Midbrain (tissue), 1 donor: ENCODE measurements at places on chromosomes 3 and 15.

DNA sequence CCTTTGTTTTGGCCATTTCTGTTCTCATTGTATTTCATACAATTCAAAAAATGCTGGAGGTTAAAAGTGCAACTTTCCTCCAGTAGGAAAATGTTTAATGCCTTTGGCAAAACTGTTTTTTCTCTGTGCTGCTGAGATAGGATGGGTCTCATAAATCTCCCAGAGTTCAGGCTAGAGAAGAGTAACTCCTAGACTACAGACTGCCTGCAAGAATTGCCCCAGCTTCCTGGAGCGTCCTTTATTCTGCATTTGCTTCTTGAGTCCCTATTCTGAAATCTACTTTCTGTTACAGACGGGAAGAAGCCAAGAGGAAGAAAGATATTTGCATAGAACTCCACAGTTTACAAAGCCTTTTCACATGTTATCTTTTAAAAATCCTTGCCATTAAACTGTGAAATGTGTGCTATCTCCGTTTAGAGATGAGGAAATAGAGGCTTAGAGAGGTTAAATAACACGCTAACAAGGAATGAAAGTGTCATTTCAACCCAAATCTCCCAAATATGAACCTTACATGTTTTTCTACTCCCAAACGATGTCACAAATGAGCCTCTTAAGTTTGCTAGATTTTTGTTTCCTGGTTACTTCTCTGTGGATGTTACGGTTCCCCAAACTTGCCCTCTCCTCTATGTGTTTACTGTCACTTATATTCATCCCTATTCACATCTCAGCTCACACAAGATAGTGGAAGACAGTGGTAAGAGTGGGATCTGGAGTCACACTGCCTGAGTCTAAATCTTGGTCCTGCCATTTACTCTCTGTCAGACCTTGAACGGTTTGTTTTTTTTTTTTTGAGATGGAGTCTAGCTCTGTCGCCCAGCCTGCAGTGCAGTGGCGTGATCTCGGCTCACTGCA is 17.4 kb downstream of the NANOGP8 start:
- no peak for DNase-seq

DNA sequence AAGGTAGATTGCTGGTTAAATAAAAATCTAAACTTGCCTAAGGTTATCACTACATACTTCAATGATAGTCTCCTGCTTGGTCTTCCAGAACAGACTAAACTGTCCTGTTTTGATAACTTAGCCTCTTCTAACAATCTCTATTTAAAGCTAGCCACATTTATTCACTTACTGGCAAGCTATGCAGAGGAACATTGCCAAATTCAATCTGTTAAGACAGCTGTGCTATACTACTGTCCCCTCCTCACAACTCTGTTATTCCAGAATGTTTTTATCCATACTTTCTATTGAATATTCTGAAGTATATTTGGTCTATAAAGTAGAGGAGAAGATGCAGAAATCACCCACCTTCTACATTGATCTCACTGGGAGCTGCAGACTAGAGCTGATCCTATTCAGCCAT is 594.0 kb upstream of the CCDC54 start:
- no peak for DNase-seq

DNA sequence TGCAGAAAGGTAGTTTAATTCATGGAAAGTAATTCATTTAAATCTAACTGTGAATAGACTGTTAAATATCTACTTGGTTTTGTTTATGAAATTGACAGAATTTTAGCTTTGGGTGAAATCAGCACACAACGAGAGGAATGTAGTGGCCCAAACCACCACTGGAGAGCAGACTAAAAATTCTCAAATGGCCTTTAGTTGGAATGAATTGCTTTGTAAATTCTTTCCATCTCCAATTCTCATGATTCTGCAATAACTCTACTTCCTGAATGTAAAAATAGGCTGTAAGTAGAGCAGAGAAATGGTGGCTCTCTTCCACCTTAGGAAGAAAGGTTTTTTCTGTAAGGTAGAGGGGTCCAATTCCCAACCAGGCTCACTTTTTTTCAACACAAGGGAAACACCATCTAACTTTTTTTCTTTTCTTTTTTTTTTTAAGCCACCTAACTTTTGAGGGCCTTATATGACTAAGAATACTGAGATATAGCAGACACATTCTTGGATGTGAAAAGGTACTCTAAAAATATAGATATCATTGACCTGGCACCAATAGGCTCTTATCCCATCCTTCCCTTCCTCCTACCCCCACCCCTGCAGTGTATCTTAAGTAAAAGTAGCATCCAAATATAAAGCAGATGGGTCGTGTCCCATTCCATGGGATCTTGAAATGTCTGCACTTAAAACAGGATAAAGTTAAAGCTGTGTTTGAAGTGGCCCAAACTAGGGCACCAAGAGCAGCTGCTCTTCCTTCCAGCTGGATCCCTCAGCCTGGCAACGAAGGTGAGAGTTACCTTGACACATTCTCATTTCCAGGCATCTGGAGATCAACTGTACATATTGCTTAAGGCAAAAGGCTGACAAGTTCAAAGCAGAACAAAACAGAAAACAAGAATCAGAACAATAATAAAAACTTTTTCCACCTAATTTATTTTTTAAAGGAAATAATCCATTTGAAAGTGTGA is 194.1 kb downstream of the TPRG1 start:
- DNase-seq: no peak

GRCh38 chr3:5202222-5202621 is 14.7 kb downstream of the EDEM1 start:
- DNase-seq: no peak

GRCh38 chr15:36798794-36799193 is 219.4 kb downstream of the CDIN1 start:
- DNase-seq: no peak

GRCh38 chr3:117914540-117915100 is 1120.0 kb downstream of the IGSF11 start:
- no peak for DNase-seq

DNA sequence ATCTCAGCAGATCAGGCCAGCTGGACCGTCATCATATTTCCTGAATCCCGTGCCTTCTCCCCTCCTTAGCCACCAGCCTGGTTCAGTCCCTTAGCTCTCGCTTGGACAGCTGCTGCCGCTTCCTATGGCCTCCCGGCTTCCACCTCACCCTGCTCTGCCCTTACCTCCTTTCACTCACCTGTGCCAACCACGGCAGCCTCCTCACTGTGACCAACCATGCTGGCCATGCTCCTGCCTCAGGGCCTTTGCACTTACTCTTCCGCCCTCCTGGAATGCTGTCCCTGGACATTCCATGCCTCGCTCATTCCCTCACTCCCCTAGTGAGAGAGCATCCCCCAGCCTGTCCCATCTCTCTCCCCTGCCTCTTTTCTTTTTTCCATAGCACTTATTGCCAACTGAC is 19.2 kb downstream of the GRIP2 start:
- no peak for DNase-seq

GRCh38 chr3:141853629-141854168 is 22.7 kb upstream of the ATP1B3 start:
- no peak for DNase-seq

GRCh38 chr15:37096558-37097143 is 3.7 kb downstream of the MEIS2 start:
- no peak for DNase-seq

DNA sequence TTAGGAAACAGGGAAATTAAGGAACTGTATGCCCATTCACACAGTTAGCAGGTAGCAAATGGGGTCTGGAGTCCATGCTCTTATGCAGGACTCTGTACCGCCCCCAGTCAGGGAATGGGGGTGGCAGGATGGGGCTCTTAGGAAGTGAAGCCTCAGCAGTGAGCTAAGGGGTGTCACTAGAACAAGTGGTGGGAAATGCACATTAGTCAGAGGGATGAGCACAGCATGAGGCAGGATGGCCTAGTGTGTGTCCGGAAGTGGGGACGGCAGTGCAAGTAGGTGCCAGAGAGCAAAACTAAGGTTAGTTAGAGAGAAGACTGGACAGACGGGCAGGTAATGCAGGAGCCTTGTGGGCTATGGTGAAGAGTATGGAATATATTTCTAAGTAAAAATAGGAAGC is 60.7 kb downstream of the ST3GAL6 start:
- DNase-seq: no peak

DNA sequence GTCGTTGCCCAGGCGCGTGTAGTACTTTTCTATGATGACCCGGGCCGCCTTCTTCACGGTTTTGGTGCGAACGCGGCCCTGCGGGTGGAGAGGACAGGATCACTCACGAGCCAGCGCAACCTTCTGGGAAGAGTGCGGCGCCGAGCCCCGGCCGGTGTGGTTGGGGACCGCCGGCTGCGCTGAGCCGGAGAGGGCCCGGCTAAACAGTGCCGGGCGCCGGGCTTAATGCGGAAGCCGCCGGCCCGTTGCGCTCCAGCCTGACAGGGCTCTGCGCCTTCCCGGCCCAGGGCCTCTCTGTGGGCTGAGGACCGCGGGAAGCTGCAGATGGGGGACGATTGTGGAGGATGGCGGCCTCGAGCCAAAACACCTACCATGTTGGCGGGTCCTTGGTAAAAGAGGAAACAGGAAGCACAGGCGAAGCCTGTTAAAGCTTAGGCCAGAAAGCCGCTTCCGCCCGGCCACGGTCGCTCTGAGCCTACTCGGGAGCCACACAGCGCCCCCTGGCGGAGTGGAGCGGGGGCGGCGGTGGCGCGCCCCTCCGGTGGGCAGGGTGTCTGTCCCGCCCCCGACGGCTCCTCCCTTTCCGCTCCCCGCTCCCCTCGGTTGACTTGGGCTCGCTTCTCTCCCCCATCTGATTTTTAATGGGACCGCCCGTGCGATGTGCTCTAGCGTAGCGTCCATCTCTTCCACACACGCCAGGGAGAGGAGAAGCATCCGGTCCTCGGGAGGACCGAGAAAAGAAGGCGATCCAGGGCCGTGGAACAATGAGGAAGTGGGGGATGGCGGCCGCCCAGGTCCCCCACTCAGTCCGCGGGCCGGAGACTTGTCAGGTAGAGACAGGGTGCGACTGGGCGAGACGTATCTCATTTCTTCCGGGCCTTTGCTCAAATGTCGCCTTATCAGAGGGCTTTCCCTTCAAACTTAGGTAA is at the start of gene RPS17:
Gene RPS17 (minus strand): TSS at position 403 of the 929 bp plus-strand sequence. CDS start 29 bp downstream, at position 374.
- DNase-seq: no peak

DNA sequence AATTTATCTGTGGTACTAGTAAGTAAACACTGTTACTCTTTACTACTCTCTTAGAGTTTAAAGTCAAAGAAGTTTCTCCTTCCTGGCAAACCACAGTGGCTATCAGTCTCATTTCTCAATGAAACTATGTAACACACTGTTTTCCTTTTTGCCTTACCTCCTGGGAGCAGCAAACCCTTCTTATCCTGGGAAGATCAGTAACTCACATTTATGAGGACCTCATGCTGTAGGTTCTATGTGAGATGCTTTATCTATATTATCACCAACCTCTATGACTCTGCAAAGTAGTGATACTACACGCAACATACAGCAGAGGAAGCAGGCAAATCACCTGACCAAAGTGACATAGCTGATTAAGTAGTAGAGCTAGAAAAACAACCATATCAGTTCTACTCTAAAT is 35.3 kb downstream of the PBRM1 start:
- no peak for DNase-seq

- DNase-seq: no peak
Measured at GRCh38 chr3:157023226-157023625, 136.7 kb downstream of the CCNL1 start.

GRCh38 chr3:158458464-158458863 is 112.5 kb upstream of the MLF1 start:
- DNase-seq: no peak

DNA sequence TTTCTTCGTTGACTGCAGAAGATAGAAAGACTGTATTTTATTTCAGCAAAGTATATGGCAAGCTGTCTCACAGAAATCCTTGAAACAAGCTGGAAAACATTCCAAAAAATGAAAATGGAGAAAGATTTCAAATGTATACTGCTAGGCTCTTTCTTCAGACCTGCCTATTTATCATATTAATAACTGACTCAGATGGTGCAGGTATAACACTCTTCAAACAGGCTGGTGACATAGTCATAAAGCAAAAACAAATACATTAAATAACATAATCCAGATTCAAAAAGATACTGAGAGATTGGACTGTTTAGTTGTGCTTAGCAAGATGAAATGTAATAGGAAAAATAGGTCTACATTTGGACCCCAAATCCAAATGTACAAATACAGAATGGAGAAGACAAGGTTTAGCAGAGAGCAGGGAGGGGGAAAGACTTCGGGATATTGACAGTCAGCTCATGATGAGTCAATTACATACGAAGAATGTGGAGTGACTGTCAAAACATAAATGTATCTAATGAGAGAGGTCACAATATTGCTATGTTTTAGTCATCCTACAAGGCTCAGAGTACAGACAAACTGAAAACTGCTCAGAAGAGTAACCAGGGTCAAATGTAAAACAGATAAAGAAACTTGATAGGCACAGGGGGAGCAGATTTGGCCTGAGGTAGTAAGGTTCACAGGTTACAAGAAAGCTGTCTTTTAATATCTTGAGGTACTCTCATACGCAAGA is 88.7 kb downstream of the DMXL2 start:
- DNase-seq: no peak

GRCh38 chr3:141955175-141955574 is 78.7 kb downstream of the ATP1B3 start:
- DNase-seq: no peak

GRCh38 chr3:107065094-107065861 is 312.0 kb upstream of the CCDC54 start:
- DNase-seq: peak; percentile 29

DNA sequence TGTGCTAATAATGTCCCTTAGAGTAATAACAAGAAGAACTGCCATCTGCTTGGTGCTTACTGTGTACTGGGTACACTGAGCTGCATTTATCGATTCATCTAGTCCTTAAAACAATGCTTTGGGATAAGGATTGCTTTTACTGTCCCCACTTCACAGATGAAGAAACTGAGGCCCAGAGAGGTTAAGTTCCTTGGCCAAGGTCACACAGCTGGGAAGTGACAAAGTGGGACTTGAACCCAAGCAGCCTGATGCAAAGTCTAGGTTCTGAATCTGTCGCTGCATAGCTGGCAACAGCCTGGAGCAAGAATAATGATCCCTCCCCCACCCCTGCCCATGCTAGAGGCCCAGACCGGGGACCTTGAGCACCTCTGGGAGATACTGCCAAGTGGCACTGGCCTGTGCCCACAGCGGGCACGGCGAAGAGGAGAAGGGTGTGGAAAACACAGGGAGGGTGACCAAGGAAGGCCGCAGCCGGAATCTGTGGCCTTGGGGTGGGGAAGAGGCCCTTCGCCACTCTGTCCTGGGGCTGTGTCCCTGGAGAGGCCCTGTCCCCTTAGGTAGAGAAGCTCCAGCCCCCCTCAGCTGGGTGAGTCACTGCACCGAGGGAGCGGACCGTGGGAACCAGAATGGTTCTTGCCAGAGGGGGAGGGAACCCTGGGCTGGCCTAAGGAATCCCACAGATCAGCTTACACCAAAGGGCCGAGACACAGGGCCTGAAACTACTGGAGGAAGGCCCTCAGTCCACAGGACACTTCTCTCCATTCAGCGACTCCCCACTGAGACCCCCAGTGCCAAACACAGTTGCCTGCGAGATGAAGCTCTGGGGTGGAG is 3.5 kb downstream of the PLXND1 start:
- DNase-seq: no peak
